Activated T-cell treated with anti-CD3 and anti-CD28 coated beads, Interleukin-2, amount 50 U/mL, for 48 hours (primary cell): ENCODE measurements at places on chromosomes 2 and 18.

DNA sequence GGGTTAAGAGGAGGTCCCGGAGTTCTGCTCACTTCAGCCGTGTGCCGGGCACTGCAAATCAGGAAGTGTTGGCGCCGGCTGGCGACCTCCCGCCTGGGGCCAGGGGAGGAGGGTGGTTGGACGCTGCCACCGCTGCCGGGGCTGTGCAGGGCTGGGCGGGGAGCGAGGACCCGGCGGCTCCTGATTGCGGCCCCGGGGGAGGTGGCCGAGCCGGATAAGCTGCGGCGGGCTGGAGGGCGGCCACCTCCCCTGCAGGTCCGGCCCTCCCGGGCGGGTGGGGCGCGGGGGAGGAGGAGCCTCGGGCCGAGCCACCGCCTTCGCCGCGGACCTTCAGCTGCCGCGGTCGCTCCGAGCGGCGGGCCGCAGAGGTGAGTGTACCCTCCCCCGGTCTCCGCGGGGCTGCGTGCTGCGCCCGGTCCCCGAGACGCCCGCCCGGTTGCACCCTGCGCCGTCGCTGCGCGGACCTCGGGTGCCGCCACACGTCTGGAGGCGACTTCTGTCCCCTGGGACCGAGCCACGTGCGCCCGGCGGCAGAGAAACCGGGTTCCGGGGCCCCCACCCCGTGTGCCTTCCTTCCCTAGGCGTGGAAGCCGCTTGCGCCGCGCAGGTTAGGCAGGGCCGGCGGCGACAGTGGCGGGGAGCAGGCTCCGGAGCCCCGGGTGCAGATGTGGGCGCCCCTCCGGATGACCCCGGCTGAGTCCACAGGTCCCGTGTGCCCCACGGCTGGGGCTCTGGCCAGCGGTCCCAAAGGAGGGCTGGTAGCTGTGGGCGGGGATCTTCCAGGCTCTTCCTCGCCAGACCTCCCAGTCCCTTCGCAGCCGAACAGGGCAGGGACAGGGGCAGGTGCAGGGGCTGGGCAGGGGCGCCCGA lies at the start of gene STEAP3:
STEAP3 (plus strand) TSS at position 314 of the 870 bp plus-strand sequence. CDS start 7,179 bp downstream, outside the sequence.
- DNase-seq, result no peak

GRCh38 chr2:102106133-102106556 lies 36.4 kb upstream of the IL1R1 start:
- no peak for DNase-seq

GRCh38 chr2:237702441-237703391 lies 75.3 kb downstream of the LRRFIP1 start:
- DNase-seq, result peak; percentile 71

DNA sequence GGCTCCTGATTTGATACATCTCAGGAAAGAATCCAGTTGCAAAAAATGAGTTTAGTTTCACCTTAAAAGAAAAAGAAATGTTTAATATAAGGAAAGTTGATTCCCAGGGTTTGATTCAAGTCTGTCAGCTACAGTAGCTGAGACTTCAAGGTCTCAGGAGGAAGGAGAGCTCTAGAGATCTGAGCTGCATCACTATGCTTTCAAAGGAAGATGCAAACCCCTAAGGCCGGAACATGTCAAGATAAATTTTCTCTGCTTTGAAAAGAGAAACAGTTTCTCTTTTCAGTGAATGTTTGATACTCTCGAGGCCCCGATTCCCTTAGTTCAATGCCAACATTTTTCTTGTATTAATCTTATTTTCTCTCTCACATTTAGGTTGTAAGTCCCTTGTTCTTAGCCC lies 128.6 kb downstream of the RGPD3 start:
- DNase-seq, result no peak

GRCh38 chr2:62304429-62305417 lies 108.8 kb downstream of the B3GNT2 start:
- peak; percentile 77 for DNase-seq

DNA sequence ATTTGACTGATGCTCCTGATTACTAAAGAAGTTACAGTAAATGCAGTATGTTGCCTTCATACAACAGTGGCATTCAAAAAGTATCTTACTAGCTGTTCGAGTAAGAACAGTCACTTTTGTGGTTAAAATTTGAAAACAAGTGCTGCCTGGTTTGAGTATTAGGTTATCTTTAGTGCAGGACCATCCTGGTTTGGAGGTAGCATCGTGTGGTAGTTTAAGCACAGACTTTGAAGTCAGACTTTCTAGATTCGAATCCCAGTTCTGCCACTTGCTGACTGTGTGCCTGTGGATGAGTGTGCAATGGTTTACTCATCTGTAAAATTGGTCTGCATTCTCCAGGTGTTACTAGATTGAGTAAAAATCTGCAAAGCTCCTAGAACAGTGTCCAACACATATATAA lies 96.8 kb downstream of the SGPP2 start:
- no peak for DNase-seq

DNA sequence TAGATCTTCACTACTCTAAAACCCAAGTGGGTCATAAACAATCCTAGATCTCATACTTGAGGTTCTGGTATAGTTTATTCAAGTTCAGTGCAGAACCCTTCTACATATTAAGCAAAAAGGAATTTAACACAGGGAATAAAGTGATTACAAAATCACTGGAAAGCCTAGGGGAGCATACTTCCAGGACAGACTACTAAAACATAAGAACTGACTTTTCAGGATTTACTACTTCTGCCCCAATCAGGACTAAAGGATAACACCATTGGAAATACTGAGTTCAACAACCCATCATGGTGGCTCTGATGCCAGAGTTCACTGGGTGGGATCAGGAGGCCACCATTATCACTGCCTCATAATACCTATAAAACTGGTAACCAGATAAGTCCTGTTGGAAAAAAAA lies 123.6 kb downstream of the DNAH7 start:
- DNase-seq, result no peak

DNA sequence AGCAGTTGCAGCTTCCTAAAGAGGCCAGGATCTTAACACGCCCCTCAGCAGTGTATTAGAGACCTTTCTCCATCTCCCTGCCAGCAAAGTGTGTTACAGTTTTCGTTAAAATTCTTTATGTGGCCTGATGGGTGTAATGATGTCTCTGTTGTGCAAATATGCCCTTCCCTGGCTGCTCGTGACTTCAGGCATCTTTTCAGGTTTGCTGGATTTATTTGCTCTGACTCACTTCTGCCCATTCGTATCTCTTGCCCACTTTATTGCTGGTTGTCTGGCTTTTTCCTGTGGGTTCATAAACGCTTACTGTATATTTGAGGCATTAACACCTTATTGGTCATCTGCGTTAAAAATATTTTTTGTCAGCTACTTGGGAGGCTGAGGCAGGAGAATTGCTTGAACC lies 134.5 kb downstream of the ASB1 start:
- no peak for DNase-seq

DNA sequence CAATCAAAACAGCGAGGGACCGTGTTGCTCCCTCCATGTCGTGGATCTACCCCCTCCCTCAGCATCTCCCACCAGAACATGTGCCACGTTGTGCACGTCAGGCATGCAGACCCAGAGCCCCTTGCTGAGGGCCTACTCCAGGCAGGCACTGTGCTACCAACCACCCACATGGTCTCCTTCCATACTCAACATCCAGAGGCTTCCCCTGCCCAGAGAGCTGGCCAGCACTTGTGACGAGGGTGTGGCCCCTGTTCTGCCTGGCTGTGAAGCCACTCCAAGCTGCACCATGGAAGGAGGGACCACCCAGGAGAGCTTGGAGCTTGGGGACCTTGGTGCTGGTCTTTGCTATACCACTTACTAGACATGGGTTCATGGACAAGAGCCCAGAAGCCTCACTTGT lies 40.5 kb downstream of the REEP1 start:
- DNase-seq, result no peak

DNA sequence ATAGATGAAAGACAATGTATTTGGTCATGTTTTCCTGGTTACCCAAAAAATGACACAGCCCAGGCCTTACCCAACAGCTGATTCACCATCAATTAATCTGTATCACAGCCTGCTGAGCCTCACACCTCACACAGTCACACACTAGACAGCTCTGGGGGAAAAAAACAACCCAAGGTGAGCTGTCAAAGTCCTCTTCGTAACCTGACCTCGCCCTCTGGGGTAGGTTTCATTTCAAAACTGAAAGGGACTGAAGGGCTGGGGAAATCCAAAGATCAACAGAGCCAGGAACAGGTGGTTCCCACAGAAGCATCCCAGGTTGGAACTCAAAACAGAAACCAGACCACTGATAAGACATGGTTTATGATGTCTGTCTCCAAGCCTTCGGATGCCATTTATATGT lies 18.2 kb upstream of the PCBP1 start:
- peak; percentile 76 for DNase-seq
